Activated naive CD8-positive, alpha-beta T cell treated with anti-CD3 and anti-CD28 coated beads, Interleukin-2, amount 10 ng/mL, durations not matched to agents 7 days and 5 days (primary cell): ENCODE measurements at places on chromosomes 5 and 9. TPM values are rescaled to one million over a fixed set of nuclear protein-coding genes. Genes with fewer than 3 reads are reported as not detected.

DNA sequence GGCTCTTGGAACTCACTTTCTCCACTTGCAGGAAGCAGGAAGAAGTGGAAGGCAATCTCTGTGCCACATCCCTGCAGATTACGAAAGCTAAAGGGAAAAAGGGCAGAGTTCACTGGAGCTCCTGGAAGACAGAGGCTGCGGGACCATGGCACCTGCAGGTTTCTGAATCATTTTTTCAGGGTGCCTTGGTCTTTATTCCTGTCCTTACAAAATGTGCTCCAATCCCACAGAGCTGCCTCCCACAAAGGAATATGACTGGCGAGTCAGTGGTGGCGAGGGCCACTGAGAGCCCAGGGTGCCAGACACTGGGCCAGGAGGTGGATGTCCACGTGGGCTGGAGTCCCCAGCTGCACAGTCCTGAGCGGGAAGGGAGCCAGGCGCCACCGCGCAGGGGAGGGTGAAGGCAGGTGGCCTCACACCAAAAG, 183.0 kb downstream of the FANCC start:
- no peak for DNase-seq
- no peak overlapping the region for H3K27ac ChIP-seq
- no peaks in the 10 kb centered on the region for H3K4me1 ChIP-seq
- no peaks in the 10 kb centered on the region for H3K27me3 ChIP-seq
- H3K36me3 ChIP-seq: peaks cover 1% of the 10 kb centered on the region
- H3K4me3 ChIP-seq: no peak overlapping the region

DNA sequence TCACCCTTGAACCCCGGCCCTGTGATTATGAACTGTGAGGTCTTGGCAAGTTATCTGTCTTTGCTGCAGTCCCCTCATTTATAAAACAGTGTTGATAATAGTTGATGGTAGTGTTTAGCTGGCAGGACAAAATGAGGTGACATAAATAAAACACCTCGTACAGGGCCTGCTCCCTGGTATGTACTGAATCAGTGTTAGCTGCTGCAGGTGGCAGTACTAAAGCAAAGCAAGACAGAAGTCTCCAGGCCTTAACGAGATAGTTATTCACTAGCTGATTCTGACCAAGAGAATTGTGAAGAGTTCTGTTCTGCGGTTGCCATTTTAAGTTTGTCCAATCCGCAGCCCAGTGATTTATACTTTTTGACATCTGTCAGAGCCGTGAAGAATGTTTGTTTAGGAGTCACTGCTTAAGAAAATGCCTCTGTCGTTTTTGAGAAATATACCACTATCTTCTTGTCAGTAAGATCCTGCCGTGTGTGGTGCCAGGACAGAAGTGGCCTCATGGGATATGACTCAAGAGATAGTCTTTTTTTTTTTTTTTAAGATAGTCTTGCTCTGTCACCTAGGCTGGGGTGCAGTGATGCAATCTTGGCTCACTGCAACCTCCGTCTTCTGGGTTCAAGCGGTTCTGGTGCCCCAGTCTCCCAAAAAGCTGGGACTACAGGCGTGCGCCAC, 75.9 kb downstream of the KDM4C start:
- no peaks in the 10 kb centered on the region for H3K27me3 ChIP-seq
- H3K4me3 ChIP-seq: no peak overlapping the region
- H3K36me3 ChIP-seq: peaks cover 42% of the 10 kb centered on the region
- H3K4me1 ChIP-seq: peaks cover 2% of the 10 kb centered on the region
- H3K27ac ChIP-seq: no peak overlapping the region

DNA sequence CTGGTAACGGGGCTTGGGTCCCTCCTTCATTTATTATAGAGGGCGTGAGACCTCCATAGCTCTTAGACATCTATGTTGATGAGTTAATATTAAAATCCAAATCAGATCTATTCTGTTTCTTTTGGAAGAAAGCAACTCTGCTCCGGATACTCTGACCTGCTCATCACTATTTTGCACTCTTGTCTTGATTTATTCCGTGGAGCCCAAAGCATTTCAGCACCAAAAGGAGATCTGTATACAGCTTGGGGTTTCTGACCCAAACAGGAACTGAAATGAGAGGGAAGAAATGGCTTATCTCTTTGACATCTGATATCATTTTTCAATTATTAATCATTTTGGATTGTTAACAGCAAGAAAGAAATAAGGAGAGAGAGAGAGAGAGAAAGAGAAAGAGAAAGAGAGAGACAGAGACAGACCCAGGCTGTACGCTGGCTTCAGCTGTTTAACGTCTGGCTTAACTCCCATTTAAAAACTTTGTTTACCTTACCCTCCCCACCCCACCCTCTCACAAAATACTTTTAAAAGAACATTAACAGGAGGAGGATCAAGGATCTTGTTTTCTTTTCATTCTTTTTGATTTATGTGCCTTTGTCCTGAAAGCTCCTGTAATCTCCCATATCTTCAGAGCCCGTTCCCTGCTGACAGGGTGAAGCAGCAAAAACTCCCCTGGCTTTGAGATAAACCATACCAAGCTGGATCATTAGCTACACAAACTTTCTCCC, 231.4 kb upstream of the TUT7 start:
- no peak for DNase-seq
- no peaks in the 10 kb centered on the region for H3K36me3 ChIP-seq
- H3K4me3 ChIP-seq: peak overlapping the region; percentile 69
- no peaks in the 10 kb centered on the region for H3K27me3 ChIP-seq
- H3K27ac ChIP-seq: peak overlapping the region; percentile 53

DNA sequence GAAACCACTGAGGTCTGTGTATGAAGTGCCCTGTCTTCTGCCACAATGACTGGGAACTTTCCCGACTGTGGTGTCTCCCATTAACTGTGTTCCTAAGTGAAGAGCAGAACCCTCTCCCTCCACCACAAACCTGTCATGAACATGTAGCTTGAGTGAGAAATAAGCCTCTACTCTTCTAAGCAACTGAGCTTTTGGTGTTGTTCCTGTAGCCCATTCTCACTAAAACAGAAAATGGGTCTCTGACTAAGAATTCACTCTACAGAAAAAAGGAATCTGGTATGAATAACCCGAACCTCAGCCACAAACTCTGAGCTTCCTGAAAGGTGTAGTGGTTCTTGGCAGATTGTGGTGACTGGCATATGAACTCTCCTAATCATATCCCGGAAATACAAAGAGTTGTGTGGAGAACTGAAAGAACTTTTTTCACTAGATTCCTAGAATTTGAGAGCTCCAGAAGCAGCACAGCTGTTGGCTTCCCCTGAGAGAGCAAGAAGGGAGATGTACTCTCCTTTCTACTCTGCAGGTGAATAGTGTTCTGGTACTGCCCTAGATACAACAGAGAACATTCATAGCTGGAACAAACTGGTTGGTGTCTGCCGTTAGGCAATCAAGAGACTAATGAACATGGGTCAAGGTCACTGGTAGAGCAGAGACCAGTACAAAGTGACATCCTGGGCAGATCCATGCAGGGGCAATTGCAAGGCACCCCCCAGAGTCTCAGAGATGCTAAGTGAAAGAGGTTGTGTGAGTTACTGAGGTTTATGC, 283.8 kb downstream of the PDE4D start:
- H3K27me3 ChIP-seq: peaks cover 14% of the 10 kb centered on the region
- H3K4me1 ChIP-seq: peaks cover 14% of the 10 kb centered on the region
- no peak overlapping the region for H3K4me3 ChIP-seq
- no peaks in the 10 kb centered on the region for H3K36me3 ChIP-seq

GRCh38 chr5:140337880-140338279, 8.5 kb downstream of the HBEGF start:
- H3K27me3 ChIP-seq: no peaks in the 10 kb centered on the region
- peak overlapping the region; percentile 45 for H3K27ac ChIP-seq
- no peak overlapping the region for H3K4me3 ChIP-seq
- no peak for DNase-seq
- H3K4me1 ChIP-seq: peaks cover 61% of the 10 kb centered on the region

DNA sequence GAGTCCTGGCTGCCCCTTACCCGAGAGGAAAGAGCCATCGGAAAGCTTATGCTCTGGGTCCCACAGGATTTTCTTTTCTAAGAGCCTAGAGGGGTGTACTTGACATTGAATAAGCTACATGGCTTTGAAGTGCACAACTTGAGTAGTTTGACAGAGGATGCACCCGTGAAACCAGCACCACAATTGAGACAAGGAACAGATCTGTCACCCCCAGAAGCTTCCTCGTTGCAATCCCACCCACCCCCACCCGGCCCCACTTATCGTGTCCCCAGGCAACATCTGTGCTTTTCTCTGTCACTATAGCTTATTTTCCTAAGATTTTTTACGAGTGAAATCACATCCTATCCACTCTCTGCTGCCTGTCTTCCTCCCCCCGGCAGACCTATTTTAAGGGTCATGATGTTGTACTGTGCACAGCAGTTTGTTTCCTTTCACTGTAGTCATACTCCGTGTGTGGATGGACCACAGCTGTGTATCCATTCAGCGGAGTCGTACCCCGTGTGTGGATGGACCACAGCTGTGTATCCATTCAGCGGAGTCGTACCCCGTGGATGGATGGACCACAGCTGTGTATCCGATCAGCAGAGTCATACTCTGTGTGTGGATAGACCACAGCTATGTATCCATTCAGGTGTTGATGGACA, 8.8 kb upstream of the FCN2 start:
- no peaks in the 10 kb centered on the region for H3K4me1 ChIP-seq
- H3K27ac ChIP-seq: no peak overlapping the region
- no peaks in the 10 kb centered on the region for H3K36me3 ChIP-seq
- no peak for DNase-seq
- no peak overlapping the region for H3K4me3 ChIP-seq

DNA sequence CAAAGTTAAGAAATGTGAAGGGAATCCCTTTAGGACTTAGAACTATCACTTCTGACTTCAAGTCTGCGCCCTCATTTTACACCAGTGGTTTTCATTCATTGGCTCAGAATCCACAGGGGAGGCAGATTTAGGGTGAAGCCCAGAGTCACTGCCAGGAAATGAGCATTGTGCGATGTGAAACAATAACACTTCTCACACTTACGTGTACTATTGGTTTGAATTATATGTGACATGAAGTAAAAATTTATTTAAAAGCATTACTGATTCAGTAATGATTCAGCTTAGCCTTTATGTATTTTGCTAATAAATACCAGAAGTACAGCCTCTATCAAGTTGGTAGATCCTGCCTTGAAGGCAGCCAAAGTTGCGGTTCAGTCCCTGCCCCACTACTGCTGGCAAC, 98.6 kb downstream of the PAM start:
- H3K4me3 ChIP-seq: no peak overlapping the region
- no peak overlapping the region for H3K27ac ChIP-seq
- no peak for DNase-seq
- peaks cover 4% of the 10 kb centered on the region for H3K4me1 ChIP-seq
- H3K36me3 ChIP-seq: no peaks in the 10 kb centered on the region

DNA sequence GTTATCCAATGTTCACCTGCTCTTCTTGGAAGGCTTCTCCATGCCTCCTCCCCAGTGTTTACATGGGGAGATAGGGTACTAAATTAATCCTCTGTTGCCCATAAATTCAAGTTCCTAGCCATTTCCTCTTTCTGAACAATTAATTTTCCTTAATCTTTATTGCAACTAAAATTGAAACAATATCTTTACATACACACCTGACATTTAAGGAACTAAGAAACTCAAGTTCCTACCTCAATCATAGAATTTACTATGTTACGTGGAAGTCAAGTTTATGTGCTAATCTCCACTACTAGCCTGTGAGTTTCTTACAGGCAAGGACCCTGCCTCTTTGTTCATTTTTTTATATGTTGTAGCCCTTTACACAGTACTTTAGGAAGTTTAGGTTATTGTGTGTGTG, 10.1 kb upstream of the ADRB2 start:
- no peak overlapping the region for H3K4me3 ChIP-seq
- H3K27me3 ChIP-seq: peaks cover 5% of the 10 kb centered on the region
- DNase-seq: no peak

- H3K27ac ChIP-seq: peak overlapping the region; percentile 53
- DNase-seq: no peak
- H3K4me1 ChIP-seq: peaks cover 9% of the 10 kb centered on the region
- peaks cover 4% of the 10 kb centered on the region for H3K36me3 ChIP-seq
- no peak overlapping the region for H3K4me3 ChIP-seq
Observed at GRCh38 chr9:124365036-124365435, 50.2 kb downstream of the PSMB7 start.

- H3K27me3 ChIP-seq: no peaks in the 10 kb centered on the region
- no peak overlapping the region for H3K4me3 ChIP-seq
- DNase-seq: no peak
- H3K4me1 ChIP-seq: no peaks in the 10 kb centered on the region
- H3K36me3 ChIP-seq: peaks cover 3% of the 10 kb centered on the region
Observed at GRCh38 chr5:154367101-154367500, 78.7 kb upstream of the SAP30L start.

LCN15 gene
- not detected for total RNA-seq

ANKRD18A gene
- total RNA-seq: 2.9 TPM

FOXD1 gene
- total RNA-seq: 0.14 TPM

LCN12 gene
- total RNA-seq: 0.91 TPM

CCNJL gene
- not detected for total RNA-seq

MELK gene
- total RNA-seq: 47.2 TPM

TMEM232 gene
- total RNA-seq: 1.4 TPM

REEP2 gene
- 1.5 TPM for total RNA-seq

BARHL1 gene
- total RNA-seq: not detected
